ENCODE measurements at places on chromosomes 4 and X.

DNA sequence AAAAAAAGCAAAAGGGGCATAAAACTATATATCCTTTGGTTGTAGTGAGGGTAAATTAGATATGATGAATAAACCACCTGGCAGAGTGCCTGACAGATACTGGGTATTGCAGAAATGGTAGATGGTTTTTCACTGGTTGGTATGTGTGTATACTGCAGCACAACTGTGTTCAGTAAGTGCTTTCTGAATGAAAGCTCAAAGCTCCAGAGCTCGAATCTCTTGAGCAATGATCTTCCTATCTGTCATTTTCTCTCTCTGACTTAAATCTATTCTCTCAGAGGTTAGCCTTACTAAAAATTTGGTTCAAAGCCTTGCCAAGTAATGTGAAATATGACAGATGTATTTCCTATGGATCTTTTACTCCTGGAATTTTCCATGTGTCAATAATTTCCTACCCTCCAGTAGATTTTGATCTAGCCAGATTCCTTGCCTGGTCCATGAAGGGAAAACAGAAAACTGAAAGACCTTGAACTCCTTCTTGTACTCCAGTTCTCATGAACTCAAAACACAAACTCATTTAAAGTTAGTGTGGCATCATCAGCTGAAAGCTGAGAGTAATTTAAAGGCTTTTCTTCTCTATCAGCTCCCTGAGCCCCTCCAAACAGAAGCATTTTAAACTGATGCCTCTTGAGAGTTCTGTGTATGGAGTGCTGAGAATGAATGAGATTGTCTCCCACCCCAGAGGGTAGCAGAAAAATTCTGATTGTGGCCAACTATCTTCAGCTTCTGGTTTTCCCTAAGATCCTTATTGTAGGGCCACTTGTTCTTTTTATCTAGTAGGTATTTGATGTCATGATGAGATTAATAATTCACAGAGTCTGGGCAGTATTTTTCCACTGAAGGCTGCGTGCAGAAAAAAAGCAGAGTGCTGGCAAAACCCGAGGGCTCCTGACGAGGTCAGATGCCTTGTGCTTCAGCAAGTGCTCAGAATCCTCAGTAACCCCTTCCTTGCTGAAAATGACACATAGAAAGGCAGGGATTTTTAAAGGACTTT is 363.4 kb upstream of the BOD1L1 start:
- DNase-seq, result no peak

GRCh38 chrX:93538575-93538974 is 134.8 kb downstream of the NAP1L3 start:
- DNase-seq, result no peak

DNA sequence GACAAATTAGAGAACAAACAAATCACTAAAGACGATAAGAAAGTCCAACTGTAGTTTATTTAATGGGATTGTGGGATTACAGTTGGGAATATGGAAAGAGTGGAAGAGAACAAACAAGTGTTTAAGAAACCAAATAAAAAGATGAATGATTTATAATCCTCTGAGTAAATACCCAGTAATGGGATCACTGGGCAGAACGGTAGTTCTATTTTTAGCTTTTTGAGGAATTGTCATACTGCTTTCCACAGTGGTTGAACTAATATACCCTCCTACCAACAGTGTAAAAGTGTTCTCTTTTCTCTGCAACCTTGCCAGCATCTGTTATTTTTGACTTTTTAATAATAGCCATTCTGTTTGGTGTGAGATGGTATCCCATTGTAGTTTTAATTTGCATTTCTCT is 15.0 kb downstream of the C4orf51 start:
- no peak for DNase-seq

GRCh38 chr4:5203993-5204310 is 152.7 kb downstream of the STK32B start:
- no peak for DNase-seq

DNA sequence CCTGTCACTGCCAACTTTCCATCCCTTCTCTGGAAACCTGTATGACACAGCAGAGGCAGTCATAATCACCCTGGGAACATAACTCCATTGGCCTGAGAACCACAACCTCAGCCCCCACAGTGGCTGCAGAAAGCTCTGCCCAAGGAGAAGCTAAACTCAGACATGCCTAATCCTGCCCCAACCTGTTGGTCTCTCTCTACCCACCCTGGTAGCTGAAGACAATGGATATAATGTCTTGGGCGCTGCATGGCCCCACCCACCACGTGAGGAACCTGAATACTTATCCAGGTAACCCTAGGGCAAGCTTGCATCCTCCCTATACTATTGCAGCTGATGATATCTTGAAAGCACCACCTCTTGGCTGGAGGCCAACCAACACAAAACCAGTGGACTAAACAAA is 225.2 kb downstream of the TEX13C start:
- DNase-seq, result no peak

DNA sequence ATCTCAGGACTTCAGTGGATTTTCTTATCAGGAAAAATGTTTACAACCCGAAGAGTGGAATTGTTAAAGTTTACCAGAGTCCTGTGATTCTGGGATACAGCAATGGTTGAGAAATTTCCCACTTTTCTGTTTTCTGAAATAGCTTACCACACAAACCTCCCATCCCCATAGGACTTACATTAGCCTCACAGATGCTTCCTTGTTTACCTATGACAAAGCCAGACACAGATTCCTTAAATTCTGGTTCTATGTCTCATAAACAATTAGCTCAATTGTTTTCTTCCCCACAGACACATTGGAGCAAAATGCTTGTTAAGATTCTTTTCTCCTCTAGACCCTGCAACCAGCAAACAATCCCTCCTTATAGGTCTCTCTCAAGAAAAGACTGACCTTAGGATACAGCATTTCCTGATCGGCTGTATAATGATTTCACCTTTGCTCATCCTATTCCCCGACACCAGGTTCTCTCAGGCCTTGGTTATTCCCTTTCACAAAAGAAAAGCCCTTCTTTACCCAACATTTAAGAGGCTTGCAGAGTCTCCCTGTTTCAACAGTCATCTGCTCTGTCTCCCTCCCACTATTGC is 886.2 kb downstream of the ARAP2 start:
- DNase-seq, result no peak

DNA sequence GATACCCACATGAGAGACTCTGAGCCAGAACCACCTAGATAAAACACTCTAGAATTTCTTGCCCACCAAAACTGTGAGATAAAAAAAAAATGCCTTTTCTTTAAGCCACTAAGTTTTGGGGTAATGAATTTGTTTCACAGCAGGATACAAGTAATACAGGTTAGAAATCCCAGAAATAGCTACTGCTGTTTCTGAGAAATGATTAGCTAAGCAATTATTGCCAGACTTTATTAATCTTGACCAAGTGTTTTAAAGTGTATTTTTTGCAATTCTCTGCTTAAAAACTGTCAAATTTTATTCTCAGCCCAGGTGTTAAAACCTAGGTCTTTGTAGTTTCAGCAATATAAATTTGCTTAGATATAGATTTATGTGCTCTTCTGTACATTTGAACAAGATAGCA is 58.6 kb upstream of the CAPN6 start:
- no peak for DNase-seq

- DNase-seq, result no peak
Observed at GRCh38 chr4:92035666-92036065, 268.1 kb upstream of the GRID2 start.

DNA sequence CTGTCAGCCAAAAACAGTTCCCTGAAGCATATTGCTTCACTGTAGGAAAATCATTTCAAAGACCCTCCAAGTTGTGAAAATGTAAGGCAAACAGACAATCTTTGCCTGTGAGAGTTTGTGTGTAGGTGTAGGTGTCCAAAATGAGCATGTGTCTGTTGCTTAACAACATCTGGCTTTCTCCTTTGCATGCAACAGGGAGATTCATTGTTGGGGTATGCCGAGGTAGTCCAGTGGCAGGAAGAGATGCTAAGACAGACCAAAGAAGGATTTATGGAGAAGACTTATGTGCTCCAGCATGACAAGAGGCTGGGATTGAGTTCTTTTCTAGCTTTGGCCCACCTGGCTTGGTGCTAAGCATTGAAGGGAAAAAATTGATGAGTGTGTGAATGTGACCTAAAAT is 29.8 kb upstream of the SMAD1 start:
- DNase-seq, result no peak

- DNase-seq, result no peak
Observed at GRCh38 chrX:10479508-10479907, 140.9 kb downstream of the MID1 start.

DNA sequence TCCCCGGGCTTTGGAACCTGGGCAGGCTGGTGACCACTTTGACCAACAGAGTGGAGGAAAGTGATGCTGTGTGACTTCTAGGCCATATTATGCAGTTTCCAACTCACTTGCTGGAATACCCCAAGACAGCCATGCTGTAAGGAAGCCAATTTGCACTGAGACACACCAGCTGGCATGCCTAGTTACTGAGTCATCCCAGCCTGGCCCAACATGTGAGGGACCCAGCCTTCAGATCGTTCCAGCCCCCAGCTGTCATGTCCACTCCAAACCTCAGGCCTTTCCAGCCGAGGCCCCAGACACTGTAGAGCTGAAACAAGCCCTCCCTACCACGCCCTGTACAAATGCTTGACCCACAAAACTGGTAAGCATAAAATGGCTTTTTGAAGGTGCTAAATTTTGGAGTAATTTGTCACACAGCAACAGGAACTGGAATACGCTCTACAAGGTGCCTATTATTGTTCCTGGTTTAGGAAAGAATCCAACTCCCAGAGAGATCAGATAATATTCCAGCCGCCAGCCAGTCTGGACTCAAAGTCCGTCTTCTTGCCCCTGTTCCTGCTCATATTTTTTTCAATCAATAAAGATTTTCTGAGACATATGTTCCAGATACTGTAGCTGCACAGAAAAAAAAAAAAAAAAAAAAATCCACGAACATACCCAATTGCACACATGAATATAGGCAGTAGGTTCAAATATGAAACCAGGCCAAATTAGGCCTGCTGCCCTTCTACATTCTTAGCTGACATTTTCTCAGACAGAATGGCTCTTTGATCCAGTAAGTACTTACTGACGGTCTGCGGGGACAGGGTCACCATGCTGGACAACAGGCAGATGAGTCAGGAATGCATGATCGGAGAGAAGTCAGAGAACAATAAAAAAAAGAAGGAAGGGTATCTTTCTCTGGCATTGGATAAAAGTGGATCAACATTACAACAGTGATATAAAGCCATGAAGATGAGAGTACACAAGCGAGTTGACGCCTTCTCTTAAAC is 35.1 kb downstream of the SH3KBP1 start:
- DNase-seq, result no peak

Measured in activated T-cell treated with anti-CD3 and anti-CD28 coated beads, Interleukin-2, amount 50 U/mL, for 4 hours (primary cell).